CD4-positive, alpha-beta T cell treated with Interleukin-15 for 1 hour (primary cell): ENCODE measurements at places on chromosomes 7 and 10.
A peak's percentile ranks its signal among the peaks of the same experiment; 100 is the strongest.

GRCh38 chr7:70338015-70338414 is 739.7 kb downstream of the AUTS2 start:
- DNase-seq, result no peak

- DNase-seq, result no peak
Observed at GRCh38 chr10:49649294-49649693, 30.2 kb upstream of the C10orf53 start.

DNA sequence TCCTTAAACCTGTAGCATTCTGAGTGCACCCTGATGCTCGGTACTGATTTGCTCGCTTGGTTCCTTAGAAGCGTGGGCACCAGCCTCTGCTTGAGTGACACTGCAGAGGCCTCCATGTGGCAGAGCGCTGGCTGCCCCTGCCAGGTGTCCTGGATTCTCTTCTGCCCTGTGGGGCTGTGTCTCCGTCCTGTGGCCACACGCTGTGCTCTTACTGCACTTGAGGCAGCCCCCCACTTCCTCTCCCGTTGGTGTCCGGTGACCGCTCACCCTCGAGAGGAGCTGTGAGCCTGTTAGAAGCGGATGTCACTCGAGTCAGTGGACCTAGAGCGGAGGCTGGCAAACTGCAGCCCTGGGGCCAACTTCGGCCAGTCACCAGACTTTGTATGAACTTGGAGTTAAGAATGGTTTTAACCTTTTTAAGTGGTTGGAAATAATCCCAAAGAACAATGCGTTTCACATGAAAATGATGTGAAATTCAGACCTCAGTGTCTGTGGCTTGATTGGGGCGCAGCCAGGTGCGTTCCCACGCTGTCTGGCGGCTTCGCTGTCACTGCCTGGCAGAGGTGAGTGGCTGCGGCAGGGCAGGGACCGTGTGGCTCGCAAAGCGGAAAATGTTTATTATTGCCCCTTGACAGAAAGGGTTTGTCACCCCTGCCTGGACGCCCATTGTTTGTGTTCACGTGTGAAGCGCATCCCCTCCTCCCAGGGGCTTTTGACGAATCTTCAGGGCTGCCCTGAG is 114.6 kb downstream of the CYTH3 start:
- no peak for DNase-seq

DNA sequence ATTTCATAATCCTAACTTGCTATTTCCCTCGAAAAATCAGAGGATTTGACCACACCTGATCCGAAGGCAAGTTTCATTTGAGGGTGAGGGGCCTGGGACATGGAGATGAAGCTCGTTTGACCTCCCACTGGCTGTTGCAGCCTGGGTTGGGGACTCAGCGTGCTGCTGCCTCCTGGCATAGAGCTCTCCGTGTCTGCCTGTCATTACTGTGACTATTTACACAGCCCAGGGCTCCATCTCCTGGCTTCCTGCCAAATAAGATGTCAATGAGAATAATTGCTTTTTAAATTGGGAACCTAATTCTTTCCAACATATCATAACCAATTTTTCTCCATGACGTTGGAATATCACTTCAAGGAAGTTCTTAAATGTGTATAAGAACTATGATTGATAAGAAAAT is 139.3 kb upstream of the COBL start:
- DNase-seq, result no peak

DNA sequence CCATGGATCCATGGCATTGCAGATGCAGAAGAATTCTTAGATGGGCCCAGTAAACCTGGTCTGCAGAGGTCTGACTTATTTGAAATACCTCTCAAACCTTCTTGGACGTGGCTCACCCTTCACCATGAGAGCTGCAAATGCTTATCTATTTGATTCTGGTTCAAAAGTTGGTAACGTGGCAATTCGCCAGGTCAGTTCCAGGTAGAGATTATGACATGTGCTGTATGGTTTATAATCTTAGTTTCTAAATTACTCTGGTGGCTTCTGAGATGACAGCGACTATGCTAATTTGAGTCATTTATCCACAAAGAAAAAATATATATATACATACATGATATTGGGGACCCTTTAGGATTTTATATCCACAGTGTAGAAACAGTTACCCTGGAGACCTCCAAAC is 68.8 kb downstream of the NRP1 start:
- DNase-seq, result no peak

DNA sequence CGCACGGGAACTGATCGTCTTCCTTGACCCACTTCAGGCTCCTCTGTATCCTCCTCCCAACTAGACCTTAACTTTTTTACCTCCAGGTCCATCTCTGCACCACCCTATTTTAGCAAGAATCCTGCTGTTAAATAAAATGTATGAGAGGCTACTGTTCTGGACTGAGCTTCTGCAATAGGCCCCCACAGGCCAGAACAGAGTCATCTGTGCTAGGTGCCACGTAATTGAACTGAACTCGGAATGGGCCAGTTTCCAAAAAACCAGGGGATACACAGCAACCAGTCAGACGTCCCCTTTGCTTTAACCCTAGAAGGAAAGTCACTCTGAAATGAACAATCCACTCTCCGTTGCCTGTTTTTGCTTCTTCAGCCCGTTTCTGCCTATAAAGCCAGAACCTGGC is 71.3 kb downstream of the CHST15 start:
- DNase-seq, result no peak

DNA sequence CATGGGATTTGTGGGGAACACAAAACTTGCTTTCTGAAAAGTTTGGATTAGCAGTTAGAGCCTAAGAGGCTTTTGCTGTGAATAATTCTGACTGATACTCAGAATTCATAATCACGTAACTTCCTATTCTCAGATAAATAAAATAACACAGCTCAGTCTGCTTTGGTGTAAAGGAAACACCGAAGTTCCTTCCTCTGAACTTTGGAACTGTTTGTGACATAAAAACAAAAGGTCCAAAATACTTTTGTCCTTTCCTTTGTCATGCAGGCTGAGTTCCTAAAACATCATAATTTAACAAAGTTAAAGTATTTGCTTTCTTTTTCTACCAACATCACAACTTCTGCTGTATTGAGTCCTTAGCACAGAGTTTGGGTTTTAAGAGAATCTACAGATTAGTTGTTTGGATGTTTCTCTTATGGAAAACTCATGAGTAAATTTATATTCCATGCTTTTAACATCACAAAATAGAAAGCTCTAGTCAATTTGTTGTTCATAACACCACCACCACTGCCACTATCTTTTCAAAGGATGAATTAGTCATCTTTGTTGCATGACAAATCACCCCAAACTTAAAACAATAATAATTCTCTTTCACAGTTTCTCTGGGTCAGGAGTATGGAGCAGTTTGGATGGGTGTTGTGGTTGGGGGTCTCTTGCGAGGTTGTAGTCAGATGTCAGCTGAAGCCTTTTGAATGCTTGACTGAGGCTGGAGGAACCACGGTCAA is 123.4 kb downstream of the REEP3 start:
- no peak for DNase-seq

DNA sequence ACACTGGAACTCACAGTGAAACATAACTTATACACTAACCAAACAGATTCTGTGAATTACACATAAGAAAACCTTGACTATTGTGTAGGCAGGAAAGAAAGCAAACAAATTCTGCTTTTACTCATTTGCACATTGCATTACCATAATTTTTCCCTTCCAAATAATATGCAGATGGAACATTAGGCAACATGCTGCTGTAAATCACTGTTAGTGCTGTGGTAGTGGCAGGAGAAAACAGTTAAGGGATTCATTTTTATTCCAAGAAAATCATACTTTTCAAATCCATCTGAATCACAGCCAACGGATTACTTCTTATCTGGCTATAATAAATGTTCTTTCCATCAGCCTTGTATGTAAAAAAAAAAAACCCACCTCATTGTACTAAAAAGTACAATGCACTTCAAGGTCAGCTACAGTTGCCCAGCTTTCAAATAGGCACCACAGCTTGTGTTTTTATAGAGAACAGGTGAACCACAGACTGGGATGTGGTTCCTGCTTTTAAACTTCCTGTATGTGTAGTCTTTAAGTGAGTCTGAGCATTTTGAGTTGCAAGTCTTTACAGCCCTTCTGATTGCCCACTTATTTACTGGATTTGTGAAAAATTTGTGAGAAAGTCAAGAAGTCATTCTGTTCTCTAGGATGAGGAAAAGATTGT is 590.0 kb upstream of the SEMA3D start:
- DNase-seq, result no peak

DNA sequence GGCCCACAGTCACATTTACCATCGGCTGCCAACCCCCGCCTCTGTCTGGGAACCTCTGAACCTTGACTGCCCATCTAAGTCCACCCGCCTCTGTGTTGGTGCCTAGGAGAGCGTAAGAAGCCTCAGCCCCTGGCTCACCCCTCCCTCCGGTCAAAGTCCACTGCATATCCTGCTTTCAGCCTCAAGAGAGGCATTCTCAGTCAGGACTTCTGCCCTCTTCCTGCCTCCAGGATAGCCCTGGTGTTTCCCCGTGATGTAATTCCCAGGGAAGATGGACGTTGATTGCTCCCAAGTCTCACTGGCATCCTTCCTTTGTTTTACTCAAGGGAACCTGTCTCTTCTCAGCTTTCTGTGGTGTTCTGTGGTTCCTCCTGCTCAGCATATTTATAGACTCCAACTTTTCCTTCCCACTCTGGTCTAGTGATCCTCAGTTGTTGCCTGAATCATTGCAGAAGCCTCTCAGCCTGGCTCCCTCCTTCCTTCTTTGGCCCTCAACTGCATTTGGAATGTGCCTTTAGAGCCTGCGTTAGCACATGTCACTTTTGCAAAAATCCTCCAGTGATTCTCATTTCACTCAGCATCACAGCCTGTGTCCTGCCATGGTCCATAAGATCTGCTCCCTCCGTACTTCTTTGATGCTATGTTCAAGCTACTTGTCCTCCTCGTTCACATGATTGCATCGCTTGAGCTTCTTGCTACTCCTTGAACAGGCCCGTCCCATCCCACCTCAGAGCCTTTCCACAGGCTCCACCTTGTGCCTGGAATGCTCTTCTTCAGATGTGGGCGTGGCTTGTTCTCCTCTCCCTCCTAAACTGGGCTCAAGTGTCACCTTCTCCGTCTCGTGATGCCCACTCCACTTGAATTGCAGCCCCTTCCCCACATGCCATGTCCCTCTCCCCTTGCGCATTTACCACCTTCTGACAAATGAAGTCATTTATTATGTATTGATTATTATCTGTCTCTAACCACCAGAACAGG is 124.2 kb downstream of the PLPP4 start:
- no peak for DNase-seq

DNA sequence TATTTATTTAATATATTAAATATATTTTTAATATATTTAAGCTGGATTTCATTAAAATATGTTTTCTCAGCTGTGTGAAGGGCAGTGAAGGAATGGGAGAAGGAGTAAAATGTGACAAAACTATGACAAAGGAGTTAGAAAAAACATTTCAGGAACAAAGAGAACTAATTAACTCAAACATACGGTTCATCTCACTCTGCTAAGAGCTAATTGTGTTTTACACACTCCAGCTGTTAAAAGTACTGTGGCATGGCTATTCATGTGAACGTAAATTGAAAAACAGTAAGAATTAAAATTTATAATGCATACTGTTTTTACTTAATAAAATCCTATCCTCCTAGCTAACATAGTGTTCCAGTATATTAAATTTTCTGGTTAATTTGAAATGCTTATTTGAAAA is 262.5 kb upstream of the GNAI1 start:
- no peak for DNase-seq

GRCh38 chr7:148987010-148987750 is 41.1 kb downstream of the PDIA4 start:
- DNase-seq, result peak; percentile 86

DNA sequence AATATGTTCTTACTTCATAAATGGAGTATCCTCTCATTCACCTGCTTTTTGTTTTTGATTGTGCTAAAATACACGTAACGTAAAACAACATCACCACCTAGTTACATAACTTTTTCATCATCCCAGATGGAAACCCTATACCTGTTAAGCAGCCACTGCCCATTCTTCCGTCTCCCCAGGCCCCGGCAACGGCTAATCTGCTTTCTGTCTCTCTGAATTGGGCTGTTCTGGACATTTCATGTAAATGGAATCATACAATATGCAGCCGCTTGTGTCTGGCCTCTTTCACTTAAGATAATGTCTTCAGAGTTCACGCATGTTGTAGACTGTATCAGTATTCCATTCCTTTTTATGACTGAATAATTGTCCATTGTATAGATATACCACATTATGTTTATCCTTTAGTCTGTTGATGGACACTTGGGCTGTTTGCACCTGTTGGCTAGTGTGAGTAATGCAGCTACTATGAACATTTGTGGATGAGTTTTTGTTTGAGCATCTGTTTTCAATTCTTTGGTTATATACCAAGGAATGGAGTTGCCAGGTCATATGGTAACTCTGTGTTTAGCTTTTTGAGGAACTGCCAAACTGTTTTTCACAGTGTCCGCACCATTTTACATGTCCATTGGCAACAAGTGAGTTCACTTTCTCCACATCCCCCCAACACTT is 14.1 kb upstream of the SUN1 start:
- DNase-seq, result no peak

DNA sequence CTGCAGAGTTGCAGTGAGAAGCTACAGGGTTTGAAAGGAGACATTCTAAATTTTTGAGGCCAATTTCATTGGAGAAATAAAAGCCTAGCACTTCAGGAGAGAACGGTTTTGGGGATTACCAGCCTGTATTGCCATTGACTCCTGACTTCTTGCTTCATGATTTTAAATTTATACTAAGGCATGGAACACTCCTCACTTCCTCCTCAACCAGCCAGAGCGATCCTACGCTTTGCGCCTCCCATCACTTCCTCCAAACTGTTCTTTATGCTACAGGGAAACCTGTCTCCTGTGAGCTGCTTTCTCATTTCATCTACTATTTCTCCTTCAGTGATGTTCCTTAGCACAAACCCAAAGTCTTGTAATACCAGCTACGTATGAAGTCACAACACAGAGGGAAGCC is 495.1 kb downstream of the SUGCT start:
- DNase-seq, result no peak

DNA sequence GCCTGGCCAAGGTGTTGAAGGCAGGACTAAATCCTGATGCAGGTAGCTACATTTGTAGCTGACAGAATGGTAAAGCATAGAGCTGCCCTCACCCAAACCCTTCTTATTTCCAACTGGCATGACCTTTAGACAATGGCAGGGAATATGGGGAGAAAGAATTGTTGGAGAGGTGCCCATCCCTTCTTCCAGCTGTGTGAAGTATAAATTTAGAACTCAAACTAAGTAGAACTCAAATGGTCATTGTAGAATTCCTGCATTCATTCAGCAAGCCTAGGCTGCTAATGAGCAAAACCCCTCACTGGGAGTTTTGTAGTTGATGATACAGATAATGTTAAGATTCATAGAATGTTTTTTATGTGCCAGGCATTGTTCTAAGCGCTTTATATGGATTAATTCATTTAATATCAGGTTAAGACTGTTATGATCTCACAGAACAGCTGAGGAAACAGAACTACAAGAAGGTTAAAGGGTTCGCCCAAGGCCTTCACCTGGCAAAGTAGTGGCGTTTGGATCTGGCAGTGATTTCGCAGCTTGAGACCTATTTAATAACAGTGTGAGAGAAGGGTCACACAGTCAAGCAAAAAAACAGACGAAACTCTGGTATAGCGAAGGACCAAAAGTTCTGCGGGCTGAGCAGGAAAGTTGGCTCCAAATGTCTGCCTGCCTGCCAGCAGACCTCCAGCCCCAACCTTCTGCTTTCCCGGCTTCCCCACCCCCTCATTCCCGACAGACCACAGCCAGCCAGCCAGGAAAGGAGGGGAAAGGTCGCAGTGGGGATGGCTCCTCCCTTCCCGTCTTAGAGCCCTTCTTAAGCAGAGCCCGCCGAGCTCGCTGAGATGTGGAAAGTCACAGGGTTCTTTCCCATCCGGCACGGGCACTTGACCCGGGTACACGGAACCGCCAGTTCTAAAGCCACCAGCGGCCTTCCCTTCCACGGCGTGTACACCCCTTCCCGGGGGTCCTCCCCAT is 1.6 kb upstream of the HILPDA start:
- no peak for DNase-seq
